NCI-H187 (cell line): ENCODE measurements at places on chromosomes 1 and 21.

GRCh38 chr1:198667807-198668206 lies 29.0 kb downstream of the PTPRC start:
- DNase-seq = no peak

DNA sequence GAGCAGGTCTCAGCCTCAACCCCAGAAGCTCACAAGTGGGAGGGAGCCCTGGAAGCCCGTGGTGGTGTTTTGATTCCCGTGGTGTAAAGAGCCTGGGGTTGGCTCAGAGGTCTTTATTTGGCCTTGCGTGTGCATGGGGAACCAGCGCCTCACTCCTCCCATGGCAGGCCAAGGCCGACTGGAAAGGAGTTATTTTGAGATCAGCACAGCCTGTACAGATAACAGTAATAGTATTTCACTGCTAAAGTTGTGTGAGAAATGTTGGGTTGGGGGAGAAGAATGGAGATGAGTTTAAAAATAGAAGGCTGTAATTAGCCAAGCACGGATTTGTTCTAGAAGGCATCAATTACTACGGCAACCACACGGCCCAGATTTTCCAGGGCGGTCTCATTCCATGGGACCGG lies 186.5 kb downstream of the DYRK1A start:
- DNase-seq = no peak

DNA sequence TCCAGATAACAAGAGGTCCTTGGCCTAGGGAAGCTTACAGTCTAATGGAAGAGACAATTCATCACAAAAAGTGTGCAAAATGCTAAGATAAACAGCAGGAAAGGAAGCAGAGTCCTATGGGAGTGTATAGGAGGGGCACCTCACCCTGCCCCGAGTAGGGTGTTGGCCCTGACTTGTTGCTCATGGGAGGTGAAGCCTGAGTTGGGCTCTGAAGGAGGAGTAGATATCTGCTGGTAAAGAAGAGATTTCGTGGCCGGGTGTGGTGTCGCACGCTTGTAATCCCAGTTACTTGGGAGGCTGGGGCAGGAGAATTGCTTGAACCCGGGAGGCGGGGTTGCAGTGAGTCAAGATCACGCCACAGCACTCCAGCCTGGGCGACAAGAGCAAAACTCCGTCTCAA lies 18.6 kb upstream of the GPR37L1 start:
- DNase-seq = no peak

GRCh38 chr1:218439541-218440295 lies 94.6 kb downstream of the TGFB2 start:
- no peak for DNase-seq

DNA sequence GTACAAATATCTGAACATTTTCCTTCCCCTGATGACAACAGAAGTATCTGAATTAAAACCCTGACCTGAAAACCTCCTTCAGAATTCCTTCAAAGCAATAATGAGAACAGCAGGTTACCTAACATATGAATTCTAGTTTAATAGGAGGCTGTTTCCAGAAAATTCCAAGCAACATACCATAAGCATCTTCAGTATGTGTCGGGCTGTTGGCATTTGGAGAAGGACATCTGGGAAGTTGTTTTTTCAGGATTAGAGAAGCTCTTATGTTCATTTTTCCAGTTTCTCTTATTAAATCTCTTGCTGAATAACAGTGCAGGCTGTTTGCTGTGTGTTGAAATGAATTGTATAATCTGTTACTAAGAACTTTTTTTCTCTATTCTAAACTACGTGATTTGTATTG lies 101.5 kb downstream of the PLA2G4A start:
- DNase-seq = no peak

- DNase-seq = no peak
Measured at GRCh38 chr1:4090556-4090955, 190.5 kb upstream of the C1orf174 start.

GRCh38 chr1:41286992-41287391 lies 44.9 kb upstream of the SCMH1 start:
- no peak for DNase-seq

- peak; percentile 26 for DNase-seq
Measured at GRCh38 chr1:211643324-211644212, 31.9 kb downstream of the NEK2 start.

GRCh38 chr1:35857830-35858229 lies 25.2 kb upstream of the AGO1 start:
- DNase-seq = no peak

- DNase-seq = no peak
Measured at GRCh38 chr1:173222149-173223030, 15.3 kb upstream of the TNFSF4 start.

- no peak for DNase-seq
Measured at GRCh38 chr1:180435566-180435965, 66.8 kb downstream of the ACBD6 start.
